ENCODE measurements at places on chromosomes 2 and 18.
A peak's percentile ranks its signal among the peaks of the same experiment; 100 is the strongest.

GRCh38 chr2:181462033-181462432, 4.8 kb downstream of the ITGA4 start:
- peak; percentile 11 for DNase-seq

DNA sequence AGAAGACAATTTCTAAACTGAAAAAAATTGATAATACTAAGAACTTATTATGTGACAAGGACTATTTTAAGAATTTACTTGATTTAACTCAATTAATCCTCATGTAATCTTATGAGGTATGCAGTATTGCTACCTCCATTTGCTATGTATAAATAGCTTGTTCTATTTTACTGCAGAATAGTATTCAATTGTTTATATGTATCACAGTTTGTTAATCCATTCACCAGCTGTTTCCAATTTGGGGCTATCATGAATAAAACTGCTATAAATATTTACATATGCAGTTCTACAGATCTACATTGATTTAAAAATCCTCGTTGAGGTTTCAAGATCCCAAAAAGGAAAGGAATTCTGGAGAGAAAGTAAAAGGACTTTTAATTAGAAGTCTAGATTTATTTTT, 54.8 kb upstream of the DOCK10 start:
- no peak for DNase-seq

DNA sequence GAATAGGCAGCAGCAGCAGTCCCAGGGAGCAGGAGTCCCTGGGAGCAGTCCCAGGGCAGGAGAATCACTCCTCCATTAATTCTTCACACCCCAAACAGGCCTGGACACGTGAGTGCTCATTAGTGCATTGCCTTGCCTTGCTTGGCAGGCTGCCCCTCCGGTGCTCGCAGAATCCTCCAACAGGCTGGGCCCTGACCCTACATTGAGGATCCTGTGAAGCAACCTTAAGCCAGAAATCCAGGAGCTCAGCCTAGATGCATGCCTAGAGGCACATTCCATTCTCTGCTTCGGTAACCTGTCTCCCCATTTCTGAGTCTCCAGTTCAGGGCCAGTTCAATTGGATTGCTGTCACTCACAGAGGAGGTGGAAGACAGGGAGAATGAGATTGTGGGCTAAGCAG, 97.4 kb upstream of the LRATD1 start:
- no peak for DNase-seq

DNA sequence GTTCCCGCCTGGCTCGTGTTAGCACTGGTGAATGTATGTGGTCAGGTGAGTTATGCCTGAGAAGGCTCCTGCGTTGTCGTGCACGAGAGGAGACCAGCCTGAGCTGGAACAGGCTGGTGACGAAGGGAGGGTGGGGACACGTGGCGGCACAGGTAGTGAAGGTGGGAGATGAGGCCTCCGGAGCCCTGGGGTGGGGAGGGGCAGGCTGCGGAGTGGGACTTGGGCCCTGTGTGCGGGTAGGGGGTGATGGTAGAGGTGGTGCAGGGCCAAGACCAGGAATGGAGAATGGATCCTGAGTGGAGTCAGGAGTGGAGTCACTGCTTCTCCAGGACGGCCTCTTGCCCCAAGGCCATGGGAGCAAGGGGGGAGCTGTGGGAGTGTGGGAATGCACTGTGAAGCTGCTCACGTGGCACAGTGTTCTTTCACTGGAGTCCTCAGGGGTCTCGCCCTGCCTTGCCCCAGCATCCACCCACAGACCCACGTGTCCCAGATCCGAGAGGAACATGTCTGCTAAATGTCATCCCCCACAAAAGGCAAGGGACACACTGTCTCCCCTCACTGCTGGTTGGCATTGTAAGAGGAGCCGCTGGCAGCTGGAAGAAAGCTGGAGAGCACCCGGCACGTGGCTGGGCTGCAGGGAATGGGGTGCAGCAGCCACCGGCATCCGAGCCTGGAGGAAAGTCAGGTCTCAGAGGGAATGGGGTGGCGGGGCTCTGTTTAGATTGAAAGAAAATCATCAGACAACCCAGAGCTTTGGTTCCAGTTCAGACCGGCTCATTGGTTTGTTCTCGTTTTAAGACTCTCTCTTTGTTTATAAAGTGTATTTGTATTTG, 63.7 kb downstream of the CYP26B1 start:
- no peak for DNase-seq

GRCh38 chr2:223908304-223908998, 36.7 kb downstream of the WDFY1 start:
- DNase-seq: no peak

DNA sequence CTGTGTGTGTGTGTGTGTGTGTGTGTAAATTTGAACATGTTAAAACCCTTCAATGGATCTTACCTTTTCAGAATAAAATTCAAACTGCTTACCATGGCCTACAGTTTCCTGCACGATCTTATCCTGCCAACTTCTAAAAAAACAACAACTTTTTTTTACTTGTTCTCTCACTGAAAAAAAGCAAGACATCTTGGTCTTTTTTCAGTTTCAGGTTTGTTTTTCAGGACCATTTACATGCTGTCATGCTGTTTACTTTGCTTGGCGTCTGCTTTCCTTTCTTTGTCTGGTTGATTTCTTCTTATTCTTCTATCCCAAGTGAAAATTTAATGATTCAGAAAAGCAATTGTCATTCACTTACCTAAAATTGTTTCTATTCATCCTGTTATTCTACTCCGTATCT, 286.3 kb upstream of the TMEFF2 start:
- DNase-seq: no peak

DNA sequence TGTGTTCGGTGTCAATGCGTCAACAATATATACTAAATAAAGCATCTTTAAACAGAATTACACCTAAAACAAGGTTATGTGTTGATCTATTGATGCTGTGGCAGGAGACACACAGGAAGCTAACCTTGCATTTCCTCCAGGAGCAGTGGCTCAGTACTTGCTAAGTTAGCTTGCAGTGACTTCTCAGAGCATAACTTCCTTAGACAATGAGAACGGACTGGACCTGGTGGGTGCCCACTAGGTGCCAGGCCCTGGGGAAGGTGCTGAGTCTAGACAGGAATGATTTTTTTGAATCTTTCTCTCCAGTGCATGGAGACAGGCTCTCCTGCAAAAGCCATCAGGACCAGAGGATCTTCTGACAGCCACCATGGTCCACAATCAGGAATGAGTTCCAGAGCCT, 73.8 kb upstream of the MGAT4A start:
- DNase-seq: no peak

- DNase-seq: peak; percentile 57
These were observed 94.8 kb upstream of the THOC1 start for GRCh38 chr18:362311-363290.

GRCh38 chr2:120176526-120176925, 46.7 kb downstream of the TMEM185B start:
- no peak for DNase-seq

DNA sequence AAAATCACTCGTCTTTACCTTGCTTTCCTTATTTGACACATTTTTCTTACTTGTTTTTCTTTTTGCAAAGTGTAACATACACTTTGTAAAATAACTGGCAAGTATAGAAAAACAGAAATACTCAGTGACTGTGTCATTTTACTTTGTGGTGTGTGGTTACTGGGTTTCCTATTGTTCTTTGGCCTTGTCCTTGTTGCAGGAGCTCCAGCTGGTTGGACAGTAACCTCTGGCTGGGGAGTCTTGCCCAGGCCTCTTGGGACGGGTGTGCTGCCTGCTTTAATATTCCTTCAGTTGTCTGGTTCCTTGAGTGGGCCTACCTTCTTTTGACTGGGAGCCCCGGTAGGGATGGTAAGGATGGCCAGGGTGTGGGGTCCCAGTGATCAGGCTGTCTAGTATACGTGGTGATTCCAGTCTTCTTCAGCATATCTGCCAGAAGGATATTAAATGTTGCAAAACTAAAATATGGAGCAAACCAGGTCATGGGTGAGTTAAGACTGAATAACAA, 53.8 kb downstream of the RNF144A start:
- DNase-seq: peak; percentile 34
